Activated T-cell treated with anti-CD3 and anti-CD28 coated beads, Interleukin-2, amount 50 U/mL, for 72 hours (primary cell): ENCODE measurements at places on chromosomes 4 and X. TPM values are rescaled to one million over a fixed set of nuclear protein-coding genes. Genes with fewer than 3 reads are reported as not detected.

GRCh38 chr4:123345137-123345934 is 51.3 kb upstream of the SPRY1 start:
- H3K4me1 ChIP-seq: peaks cover 2% of the 10 kb centered on the region
- H3K36me3 ChIP-seq: no peaks in the 10 kb centered on the region
- DNase-seq: no peak

GRCh38 chrX:31271615-31272471 is 200.0 kb upstream of the FTHL17 start:
- peaks cover 6% of the 10 kb centered on the region for H3K27me3 ChIP-seq
- H3K27ac ChIP-seq: no peak overlapping the region
- no peaks in the 10 kb centered on the region for H3K36me3 ChIP-seq

GRCh38 chr4:4859799-4860599 is 534 bp downstream of the MSX1 start:
- peaks cover 47% of the 10 kb centered on the region for H3K4me1 ChIP-seq
- peaks cover 3% of the 10 kb centered on the region for H3K36me3 ChIP-seq
- peak overlapping the region; percentile 84 for H3K4me3 ChIP-seq
- H3K27ac ChIP-seq: no peak overlapping the region
- DNase-seq: no peak

- no peak for DNase-seq
- H3K27ac ChIP-seq: no peak overlapping the region
- no peaks in the 10 kb centered on the region for H3K4me1 ChIP-seq
- no peak overlapping the region for H3K4me3 ChIP-seq
Observed at GRCh38 chr4:172553216-172553615, 615.4 kb upstream of the GALNT7 start.

DNA sequence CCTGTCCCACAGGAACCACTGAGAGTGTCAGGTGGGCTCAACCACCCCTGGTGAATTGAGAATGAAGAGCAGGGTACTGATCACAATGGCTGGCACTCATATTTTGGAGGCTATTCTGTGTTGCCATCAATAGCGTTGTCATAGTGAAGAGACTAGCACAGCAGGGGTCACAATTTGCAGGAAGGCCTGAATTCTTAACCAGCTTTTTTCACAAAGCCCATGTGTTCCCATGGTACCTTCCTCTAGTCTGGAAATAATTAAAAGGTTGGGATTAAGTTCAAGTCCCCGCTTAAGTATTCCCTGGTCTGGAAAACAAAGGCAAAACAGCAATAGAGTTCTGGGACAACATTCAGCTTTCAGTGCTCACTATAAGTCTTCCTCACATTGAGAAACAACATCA is 1051.7 kb downstream of the C4orf33 start:
- no peaks in the 10 kb centered on the region for H3K36me3 ChIP-seq
- H3K27ac ChIP-seq: no peak overlapping the region
- no peaks in the 10 kb centered on the region for H3K4me1 ChIP-seq
- DNase-seq: no peak
- no peaks in the 10 kb centered on the region for H3K27me3 ChIP-seq
- H3K4me3 ChIP-seq: no peak overlapping the region

- peaks cover 14% of the 10 kb centered on the region for H3K4me1 ChIP-seq
- peak; percentile 44 for DNase-seq
- H3K27ac ChIP-seq: no peak overlapping the region
- H3K4me3 ChIP-seq: no peak overlapping the region
- no peaks in the 10 kb centered on the region for H3K36me3 ChIP-seq
Observed at GRCh38 chrX:132092439-132093065, 35.3 kb downstream of the FRMD7 start.

- no peaks in the 10 kb centered on the region for H3K36me3 ChIP-seq
- no peak overlapping the region for H3K4me3 ChIP-seq
- DNase-seq: no peak
- H3K27me3 ChIP-seq: no peaks in the 10 kb centered on the region
- H3K27ac ChIP-seq: no peak overlapping the region
Observed at GRCh38 chr4:21177871-21178270, 477.6 kb downstream of the PACRGL start.

DNA sequence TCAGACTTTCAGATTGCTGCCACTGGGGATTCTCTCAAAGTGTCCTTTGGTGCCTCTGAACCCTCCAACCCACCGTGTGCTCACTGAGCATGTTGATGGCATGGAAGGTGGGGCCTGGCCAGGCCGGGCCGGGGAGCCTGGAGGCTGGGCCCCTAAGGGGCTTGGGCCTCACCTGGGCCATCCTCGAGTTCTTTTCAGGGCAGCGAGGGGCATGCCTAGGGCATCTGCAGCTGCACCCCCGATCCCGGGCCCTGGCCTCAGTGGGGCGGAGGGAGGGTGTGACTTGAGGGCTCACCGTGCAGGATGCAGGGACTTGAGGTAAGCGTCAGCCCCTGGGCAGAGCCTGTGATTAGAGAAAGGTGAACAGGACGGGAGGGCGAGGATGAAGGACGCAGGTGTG is 1.6 kb upstream of the SH3TC1 start:
- DNase-seq: no peak
- no peak overlapping the region for H3K4me3 ChIP-seq
- no peaks in the 10 kb centered on the region for H3K36me3 ChIP-seq
- peaks cover 41% of the 10 kb centered on the region for H3K4me1 ChIP-seq

- H3K4me1 ChIP-seq: peaks cover 14% of the 10 kb centered on the region
- no peak for DNase-seq
Observed at GRCh38 chr4:81919810-81920209, 448.1 kb upstream of the RASGEF1B start.

SMIM10 gene
- 0.99 TPM for total RNA-seq

DNA sequence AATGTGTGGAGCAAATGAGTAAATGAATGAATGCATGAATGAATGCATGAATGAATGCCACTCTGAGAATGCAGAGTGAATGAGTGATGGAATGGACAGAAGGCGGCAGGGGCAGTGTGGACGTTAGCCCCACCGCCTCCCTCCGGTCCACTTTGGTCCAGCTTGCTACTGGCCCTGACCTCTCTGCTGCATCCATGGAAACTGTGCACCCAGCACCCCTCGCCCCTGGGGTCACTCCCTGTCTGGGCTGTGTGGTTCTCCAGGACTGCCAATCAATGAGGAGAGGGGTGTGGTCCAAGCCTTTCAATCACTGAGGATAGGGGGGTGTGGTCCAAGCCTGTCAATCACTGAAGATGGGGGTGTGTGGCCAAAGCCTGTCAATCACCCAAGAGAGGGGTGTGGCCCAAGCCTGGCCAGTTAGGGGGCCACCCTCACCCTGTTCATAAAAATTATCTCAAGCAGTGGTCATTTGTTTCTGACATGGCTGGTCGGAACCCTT is 39.2 kb upstream of the ASMTL start:
- peak overlapping the region; percentile 35 for H3K27ac ChIP-seq
- no peak overlapping the region for H3K4me3 ChIP-seq
- DNase-seq: peak; percentile 66
- peaks cover 35% of the 10 kb centered on the region for H3K4me1 ChIP-seq

DNA sequence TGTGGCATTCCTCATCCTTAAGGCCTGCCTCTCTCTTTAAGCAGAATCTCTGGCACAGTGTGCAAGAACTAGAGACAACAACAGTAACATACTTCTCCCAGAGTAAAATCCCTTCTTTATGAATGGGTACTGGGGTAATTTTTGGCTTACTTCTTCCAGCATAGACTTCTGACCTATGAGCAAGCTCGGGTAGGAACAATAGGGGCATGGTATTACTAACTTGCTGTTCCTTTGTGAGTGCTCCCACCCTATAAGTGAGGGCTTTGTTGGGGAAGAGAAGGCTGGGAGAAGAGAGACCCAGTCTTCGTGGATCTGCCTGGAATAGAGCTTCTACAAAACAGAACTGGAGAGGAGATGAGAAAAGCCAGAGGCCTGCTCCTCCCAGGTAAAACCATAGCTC is 30.2 kb downstream of the CLDN2 start:
- no peak overlapping the region for H3K27ac ChIP-seq
- no peaks in the 10 kb centered on the region for H3K4me1 ChIP-seq
- no peaks in the 10 kb centered on the region for H3K36me3 ChIP-seq

DNA sequence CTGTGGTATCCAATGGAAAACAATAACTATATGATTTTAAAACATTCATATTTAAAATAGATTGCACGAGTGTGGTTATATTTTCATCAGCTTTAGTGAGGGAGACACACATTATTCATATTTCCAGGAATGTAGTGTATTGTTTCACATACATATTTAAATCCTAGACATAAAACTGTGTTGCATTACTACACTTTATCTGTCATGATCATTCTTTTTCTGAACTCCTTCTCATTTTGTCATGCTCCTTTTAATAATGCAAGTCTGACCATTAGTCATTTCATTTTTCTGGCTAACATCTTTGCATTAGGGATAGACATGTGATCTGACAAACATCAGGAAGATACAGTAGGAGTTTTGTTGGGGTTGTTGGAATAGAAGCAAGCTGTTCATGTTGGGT is 1382.7 kb downstream of the PCDH7 start:
- no peaks in the 10 kb centered on the region for H3K27me3 ChIP-seq
- no peaks in the 10 kb centered on the region for H3K36me3 ChIP-seq
- no peaks in the 10 kb centered on the region for H3K4me1 ChIP-seq
- no peak for DNase-seq
- H3K27ac ChIP-seq: no peak overlapping the region
